ENCODE measurements at places on chromosomes 13 and 19.

DNA sequence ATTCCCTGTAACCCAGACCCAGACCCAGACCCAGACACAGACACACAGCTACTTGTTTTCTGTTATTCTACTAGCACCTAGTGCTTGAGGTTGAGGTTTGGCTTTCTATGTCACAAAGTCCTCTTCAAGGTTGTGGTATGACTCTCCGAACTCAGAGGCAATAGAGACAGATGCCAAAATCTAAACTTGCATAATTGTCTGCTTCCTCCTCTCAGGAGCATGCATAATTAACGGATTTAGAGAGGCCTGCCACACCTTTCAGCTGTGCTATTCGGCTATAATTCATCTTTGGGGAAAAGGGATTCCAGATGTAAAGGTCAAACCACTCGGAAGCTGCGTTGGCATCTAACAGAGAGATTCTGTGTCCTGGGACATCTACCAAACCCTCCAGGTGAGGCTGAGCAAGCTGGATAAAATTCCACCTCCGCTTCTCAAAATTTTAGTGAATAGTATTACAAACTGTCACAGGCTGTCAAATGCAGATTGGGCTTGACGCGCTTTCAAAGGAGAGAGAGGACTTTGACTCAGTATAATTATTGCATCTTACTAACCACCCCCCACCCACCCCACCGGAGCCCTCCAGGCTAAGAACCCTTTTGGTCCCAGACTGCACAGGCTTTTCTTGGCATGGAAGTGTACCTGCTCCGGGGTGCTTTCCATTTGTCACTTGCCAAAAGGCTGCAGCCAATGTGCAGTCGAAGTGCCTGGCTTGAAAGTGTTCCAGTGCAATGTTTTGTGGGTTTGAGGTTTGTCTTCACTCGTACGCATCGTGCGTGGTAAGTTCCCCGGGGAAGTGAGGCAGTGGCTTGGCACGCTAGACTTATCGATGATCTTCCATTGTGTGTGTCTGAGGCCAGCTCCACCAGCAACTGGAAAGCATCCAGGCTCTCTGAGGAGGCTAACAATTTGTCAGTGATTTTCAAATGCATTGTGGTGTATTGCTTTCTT lies 194.1 kb downstream of the TDRD3 start:
- DNase-seq, result peak; percentile 27

- DNase-seq, result no peak
Measured at GRCh38 chr13:50572129-50572528, 271.4 kb downstream of the DLEU7 start.

- no peak for DNase-seq
Measured at GRCh38 chr19:5922161-5922545, 8.1 kb downstream of the CAPS start.

- DNase-seq, result no peak
Measured at GRCh38 chr19:40589591-40590429, 11.4 kb upstream of the LTBP4 start.

DNA sequence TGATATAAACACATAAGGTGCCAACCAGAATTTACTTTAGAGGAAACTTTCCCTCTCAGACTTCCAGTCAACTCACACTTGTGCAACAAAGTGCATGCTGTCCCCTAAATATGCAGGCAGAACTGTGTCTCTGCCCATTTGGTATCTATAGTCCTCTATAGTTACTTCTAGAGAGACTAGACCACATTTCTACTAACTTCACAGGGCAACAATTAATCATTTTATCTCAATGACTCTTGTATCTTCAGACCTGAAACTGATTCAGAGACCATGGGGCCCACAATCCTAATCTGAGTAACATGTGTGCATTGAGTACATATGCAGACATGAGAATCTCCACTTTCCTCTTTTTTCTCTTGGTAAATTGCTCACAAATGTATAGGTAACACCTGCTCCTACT lies 158.1 kb downstream of the ZNF486 start:
- DNase-seq, result no peak

DNA sequence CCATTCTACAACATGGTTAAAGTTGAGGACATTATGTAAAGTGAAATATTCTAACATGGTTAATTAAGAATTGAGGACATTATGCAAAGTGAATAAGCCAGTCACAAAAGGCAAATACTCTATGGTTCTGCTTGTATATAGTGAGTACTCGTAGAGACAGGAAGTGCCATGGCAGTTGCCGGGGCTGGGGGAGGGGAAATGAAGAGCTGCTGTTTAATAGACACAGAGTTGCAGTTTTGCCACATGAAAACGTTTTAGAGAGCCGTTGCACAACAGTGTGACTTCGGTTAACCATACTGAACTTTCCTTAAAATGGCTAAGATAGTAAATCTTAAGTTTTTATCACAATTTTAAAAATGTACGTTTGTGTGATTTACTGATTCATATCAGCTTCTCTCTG lies 176.9 kb downstream of the SHISA2 start:
- no peak for DNase-seq

DNA sequence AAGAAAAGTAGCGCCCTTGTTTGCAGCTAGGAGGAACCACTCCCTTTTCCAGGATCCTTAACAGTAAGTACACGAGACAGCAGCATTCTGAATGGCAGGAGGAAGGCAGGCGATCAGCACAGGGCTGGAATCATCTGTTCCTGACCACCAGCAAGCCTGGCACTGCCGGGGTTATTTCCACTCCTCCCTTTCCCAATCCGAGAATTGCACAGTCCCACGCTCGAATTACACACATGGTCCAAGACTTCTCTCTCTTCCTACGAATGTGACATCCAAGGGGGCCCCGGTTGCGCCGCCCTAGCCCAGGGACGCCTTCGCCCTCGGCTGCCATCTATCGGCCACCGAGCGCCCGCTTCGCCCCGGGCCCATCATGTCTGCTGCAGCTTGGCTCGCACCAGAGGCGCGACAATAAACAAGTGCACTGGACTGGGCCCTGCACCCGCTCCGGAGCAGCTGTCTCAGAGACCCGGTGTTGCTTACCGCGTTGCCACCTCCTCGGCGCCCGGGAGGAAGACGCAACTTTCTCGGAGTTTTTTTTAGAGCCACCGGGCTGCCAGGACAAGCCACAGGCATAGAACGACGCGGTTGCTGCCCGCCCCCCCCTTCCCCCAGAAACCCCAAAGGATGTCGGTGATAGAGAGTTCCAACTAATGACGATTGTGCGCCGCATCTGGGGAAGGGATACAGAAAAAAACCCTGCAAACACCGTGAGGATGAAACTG lies at the start of gene SLITRK5:
SLITRK5 (plus strand) TSS at position 341 of the 722 bp plus-strand sequence. CDS start 4,018 bp downstream, outside the sequence.
- DNase-seq, result no peak

DNA sequence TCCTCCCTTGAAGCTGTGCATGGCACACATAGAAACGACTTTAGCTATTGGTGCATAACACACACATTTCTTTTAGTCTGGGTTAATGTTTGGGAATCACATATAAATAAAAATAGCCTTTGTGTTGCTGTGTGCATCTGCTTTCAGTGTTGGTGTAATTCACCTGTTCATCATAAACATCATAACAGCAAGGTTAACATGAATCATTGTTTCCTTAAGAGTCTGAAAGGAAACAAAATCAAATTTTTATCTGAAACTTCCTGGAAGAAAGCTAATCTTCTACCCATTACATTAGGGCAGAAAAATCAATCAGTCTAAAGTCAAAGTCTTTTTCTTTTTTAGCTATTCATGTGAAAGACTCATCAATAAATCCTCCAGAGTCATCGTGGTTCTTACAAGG lies 35.0 kb upstream of the TNFSF11 start:
- no peak for DNase-seq

DNA sequence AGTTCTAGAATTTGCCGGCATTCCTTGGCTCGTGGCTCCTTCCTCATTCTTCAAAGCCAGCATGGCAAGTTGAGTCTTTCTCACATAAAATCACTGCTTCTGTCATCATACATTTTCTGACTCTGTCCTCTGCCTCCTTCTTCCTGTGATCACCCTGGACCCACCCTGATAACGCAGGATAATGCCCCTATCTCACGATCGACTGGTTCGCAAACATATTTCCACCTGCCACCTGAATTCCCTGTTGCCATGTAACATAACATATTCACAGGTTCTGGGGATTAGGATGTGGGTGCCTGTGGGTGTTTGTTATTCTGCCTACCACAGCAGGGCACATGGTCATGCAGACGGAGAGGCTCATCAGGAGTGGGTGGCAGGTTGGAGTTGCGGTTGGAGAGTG lies 177.7 kb downstream of the NHLRC3 start:
- DNase-seq, result no peak
